ENCODE measurements at places on chromosomes 4 and X.

DNA sequence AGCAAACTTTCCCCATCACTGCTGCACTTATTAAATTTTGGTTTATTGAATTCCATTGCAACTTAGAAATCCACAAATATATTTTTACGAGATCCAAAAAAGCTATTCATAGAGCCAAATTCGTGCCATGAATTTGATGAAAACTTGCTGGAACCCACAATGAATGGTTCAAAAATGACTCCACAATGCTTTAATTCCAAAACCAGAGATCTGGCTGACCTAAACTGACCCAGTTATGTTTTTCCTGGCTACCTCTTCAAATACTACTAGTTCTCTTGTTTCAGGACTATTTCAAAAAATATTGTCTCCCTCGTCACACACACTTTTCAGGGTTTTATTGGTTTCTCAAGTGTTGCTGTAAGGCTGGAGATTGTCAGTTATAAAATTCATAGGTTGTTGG is 474.8 kb downstream of the PDGFC start:
- no peak for DNase-seq

GRCh38 chrX:81238166-81238565 is 36.3 kb downstream of the SH3BGRL start:
- no peak for DNase-seq

DNA sequence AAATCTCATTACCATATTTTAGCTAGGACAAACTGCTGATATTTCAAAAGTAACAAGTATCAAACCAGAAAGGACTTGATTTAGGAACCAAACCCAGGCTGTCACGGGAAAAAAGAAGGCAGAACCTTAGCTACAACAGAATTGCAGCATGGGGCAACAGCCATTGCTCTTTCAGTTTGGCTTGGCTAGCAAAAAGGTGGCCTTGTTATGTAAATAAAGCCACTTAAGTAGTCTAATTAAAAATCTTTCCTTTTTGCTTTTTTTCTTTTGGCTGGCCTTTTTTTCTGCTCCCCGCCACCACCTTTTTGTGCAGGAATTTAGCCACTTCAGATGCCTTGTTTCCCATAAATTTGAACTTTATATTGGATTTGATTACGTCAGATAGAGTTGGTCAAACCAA is 235.9 kb downstream of the CPXCR1 start:
- no peak for DNase-seq

- peak; percentile 79 for DNase-seq
These were observed 14.9 kb downstream of the NRK start for GRCh38 chrX:105837232-105837631.

DNA sequence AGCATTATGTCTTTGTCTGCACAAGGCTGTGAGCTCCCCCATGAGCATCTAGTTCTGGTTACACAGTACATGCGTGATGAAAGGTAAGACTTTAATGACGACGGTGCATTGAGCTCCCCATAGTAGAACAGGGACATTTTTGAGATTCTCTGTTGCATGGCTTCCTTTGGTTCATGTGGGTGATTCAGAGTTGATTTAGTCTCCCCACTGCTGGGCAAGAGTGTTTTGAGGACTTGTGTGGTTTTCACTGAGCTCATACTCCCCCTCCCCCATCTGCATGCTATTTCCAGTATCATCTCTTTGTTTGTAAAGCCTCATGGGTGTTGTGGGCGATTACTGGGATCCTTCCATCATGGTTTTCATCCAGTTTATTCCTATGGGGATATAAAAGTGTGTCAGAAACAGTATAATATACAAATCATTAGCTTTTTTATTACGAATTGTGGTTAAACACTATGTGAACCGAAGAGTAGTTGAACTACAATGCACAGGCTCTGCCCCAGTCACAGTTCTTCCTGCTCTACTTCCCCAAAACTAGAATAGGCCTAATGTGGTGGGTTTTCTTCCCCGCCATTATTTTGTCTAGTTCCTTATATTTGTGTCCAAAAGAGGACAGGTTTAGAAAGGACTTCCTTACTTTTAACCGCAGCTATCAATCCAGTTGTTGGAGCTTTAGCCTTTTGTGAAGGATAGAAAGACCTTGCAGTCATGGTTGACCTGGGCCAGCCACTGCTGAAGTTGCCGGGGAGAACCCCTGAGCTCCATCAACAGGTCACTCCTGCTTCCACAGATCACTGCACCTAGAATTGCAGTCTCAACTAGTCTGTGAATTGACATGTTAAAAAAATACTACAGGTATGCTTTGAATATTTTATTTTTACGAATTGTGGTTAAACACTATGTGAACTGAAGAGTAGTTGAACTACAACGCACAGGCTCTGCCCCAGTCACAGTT is 30.4 kb downstream of the KIT start:
- no peak for DNase-seq

DNA sequence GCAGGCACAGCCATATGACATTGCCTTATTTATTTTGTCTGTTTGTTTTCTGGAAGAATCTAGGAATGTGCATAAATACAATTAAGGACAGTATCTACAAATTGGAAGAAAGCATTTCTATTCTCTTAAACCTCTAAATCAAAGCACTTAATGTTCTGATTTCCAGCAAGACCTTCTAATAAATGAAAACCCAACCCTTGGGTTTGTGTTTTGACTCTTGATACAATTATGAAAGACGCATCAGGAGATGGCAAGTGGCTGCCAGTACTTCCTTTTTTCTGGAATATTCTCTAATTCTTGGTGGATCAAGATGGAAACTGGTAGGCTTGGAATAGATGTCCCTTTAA is 437 bp upstream of the CPE start:
- no peak for DNase-seq

DNA sequence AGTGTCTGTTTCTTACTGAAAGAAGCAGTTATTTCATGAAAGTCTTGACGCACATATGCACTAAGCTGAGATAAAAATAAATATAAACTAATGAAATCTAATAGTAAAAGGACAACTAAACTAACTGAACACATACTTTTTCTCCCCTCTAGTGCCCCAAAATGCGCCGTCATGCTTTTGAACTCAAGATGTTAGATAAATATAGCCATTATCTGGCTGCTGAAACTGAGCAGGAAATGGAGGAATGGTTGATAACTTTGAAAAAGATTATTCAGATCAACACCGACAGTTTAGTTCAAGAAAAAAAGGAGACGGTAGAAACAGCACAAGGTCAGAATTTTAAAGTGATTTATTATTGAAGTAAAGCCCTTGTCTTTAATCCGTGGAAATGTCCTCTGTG is 70.2 kb downstream of the DOCK11 start:
- DNase-seq, result no peak

DNA sequence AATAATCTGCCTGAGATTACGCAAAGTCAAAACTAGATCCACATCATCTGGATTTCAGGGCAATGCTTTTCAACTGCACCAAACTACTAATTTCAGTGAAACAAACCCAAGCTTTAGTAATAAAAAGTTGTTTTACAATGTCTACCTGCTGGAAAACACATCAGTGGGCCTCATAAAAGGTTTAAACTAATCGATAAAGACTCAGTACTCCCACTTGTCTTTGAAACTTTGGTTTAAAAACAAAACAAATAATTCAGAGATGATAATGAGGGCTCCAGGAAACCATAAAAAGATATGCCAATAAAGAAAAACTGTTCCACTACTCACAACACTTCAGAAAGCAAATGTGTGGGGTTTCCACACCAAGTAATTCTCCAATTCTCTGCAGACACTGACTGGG is 10.2 kb downstream of the PSMD10 start:
- DNase-seq, result no peak

GRCh38 chrX:413322-414201 is 26.9 kb upstream of the PPP2R3B start:
- no peak for DNase-seq

DNA sequence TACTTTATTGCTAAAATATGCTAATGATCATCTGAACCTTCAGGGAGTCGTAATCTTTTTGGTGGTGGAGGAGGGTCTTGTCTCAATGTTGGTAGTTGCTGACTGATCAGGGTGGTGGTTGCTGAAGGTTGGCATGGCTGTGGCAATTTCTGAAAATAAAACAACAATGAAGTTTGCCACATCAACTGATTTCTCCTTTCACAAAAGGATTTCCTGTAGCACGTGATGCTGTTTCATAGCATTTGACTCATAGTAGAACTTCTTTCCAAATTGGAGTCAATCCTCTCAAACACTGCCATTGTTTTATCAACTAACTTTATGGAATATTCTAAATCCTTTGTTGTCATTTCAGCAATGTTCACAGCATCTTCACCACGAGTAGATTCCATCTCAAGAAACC is 19.3 kb downstream of the DDIT4L start:
- no peak for DNase-seq

- DNase-seq, result no peak
These were observed 217.6 kb downstream of the PTTG2 start for GRCh38 chr4:38177641-38178391.

GRCh38 chr4:40890764-40891163 is 141.0 kb downstream of the NSUN7 start:
- DNase-seq, result no peak

DNA sequence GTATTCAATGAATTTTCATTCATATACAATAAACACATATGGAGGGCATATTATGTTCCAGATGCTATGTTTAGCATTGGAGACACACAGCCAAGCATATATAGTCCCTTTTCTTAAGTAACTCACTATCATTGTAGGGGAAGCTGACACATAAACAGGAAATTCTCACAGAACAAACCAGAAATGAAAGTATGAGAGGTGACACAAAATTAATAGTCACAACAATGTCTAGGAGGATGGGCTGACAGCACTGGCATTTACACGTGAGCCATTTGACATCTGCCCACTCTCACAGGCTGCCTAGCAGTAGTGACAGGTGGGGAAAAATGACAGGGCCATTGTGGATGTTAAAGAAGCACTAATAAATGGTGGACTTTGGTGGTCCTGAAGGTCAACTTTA is 2.6 kb upstream of the CNOT6L start:
- no peak for DNase-seq

DNA sequence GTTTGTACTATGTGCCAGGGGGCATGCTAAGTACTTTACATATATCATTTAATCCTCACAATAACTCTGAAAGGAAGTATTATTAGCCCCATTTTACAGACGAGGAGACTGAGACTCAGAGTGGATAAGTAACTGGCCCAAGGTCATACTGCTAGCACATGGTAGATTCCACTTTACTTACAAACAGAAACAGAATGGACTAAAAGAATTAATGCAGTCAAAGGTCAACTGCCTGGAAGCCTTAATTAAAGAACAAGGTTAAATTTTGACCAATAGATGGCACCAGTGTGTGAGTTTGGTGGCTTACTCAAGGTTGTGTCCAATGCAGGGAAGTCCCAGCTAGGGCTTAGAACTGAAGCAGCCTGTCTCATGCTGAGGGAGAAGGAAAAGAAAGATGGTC is 4.7 kb downstream of the RIPPLY1 start:
- DNase-seq, result peak; percentile 56

DNA sequence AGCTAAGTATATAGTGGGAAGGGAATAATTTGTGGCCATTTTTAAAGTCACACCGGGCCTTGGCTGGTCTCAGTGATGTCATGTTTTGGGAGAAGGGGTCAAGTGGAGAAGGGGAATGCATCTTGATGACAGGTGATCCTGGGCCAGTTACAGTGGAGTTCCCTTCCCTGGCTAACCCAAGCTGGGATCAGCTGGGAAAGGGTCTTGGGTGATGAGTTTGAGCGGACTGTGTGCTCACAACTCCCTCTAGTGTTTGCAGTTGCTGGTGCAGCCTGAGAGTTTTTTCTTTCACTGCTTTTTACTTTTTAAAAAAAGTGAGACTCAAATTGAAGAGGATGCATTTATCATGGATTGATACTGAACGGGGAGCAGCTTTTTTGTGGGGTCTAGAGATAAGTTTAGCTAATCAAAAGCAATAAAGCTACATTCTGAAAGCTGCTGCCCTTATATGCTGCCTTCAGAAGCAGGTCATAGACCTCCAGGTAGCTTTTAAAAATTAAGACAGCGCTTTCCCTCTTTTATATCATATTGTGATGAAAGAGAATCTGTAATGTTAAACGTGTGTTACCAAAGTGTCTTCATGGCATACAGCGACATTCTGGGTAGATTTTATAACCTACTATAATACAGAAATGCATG is 164.7 kb downstream of the DCLK2 start:
- DNase-seq, result peak; percentile 38

DNA sequence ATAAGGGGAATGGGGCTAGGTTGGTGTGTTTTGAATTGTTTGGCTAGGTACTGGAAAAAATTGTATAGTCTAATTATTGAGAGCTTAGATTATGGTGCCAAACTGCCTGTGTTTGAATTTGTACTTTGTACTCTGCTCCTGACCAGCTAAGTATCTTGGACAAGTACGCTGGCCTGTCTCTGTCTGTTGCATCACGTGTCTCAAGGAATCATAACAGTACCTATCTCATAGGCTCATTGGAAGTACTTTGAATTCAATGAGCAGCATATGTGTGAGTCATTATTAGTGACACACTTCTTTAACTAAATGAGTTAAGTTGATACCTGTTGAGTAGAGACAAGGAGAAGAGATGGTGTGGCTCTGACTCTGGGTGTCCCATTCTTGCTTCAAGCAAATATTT is 69.5 kb upstream of the MND1 start:
- DNase-seq, result no peak

- no peak for DNase-seq
These were observed 1.9 kb downstream of the FOXP3 start for GRCh38 chrX:49262603-49263002.

DNA sequence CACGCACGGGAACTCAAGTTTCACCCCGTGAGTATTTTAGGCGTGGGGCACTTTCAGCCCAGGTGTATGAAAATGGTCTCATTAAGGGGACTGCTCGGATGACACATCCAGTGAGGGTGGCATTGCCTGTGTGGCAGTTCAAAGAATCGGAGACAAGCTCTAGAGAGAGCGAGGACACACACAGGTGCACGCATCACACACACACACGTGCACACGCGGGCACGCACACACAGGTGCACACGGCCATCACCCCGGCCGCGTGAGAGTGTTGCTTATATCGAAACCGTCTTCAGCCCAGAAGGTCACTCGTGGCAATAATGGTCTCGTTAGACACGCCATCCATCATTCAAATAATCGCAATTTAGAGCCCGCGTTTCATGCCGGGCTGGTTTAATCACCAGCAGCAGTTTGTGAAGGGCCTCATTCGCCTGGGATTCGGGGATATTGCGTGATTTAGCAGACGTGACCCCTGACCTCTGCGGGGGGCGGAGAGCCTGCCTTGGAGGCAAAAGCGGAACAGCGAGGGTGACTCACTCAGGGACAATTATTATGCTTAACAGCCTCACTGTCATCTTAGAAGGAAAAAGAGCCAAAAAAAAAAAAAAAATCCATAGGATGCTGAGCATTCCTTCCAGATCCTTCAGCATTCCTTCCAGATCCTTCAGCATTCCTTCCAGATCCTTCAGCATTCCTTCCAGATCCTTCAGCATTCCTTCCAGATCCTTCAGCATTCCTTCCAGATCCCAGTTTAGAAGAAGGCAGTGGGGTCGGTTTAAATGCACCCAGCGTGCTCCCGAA is 89.4 kb upstream of the PPP2R3B start:
- DNase-seq, result no peak

- DNase-seq, result no peak
These were observed 82.7 kb downstream of the TECRL start for GRCh38 chr4:64326507-64326906.

GRCh38 chr4:77797239-77797638 is 21.9 kb downstream of the CNOT6L start:
- DNase-seq, result no peak

- DNase-seq, result no peak
These were observed 113.4 kb downstream of the DRD5 start for GRCh38 chr4:9894644-9895332.

Measured in ACHN (cell line).